Thoracic aorta (tissue), 2 donors: ENCODE measurements at places on chromosomes 1 and 21.

DNA sequence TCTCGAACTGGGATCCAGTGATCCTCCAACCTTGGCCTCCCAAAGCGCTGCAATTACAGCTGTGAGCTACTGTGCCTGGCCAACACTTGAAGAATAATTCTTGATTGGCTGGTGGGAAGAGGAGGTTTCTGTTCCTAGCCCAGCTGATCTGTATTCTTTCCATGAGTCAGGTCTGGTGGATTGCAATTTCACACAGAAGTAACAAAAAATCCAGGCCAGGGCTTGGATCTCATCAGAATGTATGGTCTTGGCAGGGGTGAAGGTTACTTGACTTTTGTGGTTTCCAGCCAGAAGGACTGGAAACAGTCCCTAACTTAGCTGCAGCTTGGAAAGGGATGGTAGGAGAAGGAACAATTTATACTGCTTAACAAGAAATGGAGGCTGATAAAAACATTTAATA, 5.1 kb upstream of the HP1BP3 start:
- no peak for DNase-seq

- DNase-seq, result no peak
These were observed 174.1 kb downstream of the KCNJ6 start for GRCh38 chr21:37742115-37742514.

DNA sequence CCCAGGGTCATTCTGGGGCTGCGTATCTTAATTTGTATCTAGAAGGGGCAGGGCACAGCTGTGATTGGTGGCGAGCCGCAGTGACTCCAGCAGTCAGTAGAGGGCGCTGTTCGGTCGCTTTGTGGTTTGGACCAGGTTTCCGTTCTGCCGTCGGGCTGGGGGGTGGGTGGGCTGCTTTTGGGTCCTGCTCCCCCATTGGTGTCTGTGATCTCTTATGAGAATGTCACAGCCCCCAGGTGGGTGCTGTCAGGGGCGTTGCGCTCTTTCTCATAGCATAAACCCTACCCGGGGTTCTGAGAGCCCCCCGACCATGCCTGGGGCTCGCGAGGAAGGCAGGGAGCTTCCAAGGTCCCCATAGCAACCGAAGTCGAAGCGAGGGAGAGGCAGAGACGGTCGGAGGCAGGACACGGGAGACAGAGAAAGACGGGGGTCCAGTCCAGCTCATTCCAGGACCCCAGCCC, 5.4 kb downstream of the TFF3 start:
- no peak for DNase-seq

DNA sequence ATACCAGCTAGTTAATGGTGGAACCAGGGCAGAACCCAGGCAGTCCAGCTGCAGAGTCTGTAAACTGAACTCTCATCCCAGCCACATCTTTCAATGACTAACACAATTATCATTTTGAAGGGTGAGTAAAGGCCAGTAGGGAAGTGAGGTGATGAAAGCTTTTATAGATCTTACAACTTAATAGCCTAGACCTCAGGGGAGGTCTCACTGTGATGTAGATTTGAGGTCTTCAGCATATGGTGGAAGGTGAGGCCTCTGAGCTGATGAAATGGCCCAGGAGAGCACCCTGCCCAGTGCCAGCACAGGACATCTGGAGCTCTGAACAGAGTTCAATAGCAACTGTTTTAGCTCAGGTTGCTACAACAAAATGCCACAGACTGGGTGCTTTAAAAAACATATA, 44.8 kb upstream of the POU2F1 start:
- DNase-seq, result no peak

DNA sequence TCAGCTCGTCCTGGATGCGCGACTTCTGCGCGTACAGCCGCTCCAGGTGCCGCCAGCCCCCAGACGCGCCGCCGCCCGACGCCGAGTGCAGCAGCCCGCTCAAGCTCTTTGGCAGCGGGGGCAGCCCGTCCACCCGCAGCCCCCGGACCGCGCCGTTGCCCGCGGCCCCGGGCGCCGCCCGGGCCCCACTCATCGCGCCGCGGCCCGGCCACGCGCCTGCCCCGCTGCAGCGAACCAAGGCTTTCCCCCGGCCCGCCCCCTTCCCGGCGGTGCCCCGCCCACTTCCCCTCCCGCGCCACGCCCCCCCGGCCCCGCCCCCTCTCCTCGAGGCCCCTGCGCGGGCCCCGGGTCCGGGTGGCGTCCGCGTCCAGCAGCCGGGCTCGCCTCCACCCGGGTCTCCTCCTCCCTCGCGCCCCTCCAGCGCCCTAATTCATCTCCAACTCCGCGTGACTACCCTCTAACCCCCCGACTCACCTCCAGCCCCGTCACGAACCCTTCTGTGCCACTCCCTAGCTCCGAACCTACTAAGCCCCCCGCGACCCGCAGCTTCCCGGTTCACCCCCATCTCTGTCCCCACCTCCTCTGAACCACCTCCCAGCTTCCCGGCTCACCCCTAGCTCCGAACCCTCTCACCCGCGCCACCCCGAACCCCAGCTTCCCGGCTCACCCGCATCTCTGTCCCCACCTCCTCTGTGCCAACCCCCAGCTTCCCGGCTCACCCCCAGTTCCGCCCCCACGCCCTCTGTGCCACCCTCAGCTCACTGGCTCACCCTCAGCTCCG, at the start of gene FAM89A:
FAM89A (minus strand) TSS at position 236 of the 781 bp plus-strand sequence; CDS start at position 193, 43 bp downstream.
- no peak for DNase-seq

- DNase-seq, result no peak
These were observed 19.4 kb downstream of the SOAT1 start for GRCh38 chr1:179313004-179313403.

DNA sequence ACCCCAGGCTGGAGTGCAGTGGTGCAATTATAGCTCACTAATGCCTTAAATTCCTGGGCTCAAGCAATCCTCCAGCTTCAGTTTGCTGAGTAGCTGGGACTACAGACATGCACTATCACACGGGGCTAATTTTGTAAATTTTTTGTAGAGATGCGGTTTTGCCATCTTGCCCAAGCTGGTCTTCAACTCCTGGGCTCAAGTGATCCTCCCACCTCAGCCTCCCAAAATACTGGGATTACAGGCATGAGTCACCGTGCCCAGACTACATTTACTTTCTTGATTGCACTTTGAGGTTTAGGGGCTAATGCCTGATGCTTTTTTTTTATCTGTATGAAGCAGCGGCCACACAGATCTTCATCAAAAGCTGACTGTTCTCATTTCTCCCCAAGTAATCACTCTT, 124.6 kb downstream of the KIF26B start:
- no peak for DNase-seq

GRCh38 chr21:44083631-44084291, 23.4 kb upstream of the PWP2 start:
- no peak for DNase-seq

DNA sequence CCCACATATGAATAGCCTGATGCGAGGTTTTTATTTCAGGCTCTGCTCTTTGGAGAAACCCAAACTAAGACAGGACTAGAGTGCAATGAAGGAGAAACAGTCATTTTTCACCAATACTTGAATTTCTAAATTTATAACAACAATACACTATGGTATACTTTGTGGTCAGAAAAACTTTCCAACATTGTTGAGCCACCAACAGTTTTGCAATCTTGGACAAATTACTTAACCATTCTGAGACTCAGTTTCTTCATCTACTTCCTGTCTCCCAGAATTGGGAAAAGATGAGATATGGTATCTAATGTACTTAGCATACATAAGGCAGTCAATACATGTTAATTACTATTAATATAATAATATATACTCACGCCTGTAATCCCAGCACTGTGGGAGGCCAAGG, 519.8 kb upstream of the PLXNA2 start:
- DNase-seq, result no peak

GRCh38 chr1:205688171-205689080, 8.1 kb upstream of the SLC45A3 start:
- no peak for DNase-seq

GRCh38 chr1:160706526-160707235, 4.9 kb downstream of the CD48 start:
- DNase-seq, result no peak

DNA sequence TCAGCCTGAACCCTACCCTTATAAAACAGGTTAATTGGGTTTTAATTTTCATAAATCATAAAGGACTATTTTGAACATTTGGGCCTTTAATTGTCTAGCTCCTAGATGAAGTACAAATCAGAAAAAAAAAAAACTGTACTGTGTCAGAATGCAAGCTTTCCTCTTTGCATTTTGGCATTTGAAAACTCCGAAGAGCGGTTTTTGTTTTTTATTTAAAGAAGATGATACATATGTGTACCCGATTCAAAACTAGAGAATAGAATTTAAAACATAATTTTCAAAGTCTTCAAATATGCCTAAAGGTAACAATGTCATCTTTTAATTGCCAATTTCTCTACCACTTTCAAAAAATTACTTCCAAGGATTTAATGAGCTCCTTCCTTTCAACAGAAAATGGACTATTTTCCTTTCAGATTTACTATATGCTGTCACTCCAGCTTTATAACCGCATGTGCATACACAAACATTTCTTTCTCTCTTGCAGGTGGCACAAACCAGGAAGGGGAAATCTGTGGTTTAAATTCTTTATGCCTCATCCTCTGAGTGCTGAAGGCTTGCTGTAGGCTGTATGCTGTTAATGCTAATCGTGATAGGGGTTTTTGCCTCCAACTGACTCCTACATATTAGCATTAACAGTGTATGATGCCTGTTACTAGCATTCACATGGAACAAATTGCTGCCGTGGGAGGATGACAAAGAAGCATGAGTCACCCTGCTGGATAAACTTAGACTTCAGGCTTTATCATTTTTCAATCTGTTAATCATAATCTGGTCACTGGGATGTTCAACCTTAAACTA, 33.7 kb downstream of the MRPL39 start:
- DNase-seq, result no peak

- no peak for DNase-seq
These were observed 25.5 kb downstream of the TRPM2 start for GRCh38 chr21:44378646-44379514.

DNA sequence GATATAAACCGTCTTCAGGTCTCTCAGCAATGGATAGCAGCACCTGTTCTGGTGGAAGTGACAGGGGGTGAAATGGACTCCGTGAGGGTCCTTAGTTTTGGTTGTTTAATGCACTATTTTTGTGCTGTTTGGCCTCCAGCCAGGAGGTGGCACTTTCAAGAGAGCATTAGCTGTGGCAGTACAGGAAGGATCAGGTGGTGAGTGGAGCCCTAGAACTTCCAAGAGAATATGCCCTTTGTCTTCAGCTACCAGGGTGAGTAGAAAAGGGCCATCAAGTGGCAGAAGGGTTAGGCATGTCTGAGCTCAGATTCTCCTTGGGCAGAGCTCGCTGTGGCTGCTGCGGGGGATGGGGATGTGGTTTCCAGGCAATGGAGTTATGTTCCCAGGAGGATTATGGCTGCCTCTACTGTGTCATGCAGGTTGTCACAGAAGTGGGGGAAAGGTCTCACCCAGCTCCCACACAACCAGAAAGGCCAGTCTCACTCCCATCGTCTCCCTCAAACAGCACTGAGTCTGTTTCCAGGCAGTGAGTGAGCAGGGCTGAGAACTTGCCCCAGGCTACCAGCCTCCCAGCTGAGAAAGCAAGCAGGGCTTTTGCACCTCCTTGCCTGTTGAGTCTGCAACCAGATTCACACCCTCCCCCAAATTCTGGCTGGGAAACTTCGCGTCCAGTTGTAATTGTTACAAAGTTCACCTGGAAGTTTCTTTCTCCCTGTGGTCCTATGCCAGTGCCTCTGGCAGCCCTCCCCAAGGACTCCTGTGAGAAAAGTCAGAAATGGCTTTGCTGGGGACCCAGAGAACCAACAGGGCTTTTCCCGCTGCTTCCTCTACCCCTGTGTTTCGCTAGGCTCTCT, 39.1 kb upstream of the TTLL7 start:
- DNase-seq, result no peak

DNA sequence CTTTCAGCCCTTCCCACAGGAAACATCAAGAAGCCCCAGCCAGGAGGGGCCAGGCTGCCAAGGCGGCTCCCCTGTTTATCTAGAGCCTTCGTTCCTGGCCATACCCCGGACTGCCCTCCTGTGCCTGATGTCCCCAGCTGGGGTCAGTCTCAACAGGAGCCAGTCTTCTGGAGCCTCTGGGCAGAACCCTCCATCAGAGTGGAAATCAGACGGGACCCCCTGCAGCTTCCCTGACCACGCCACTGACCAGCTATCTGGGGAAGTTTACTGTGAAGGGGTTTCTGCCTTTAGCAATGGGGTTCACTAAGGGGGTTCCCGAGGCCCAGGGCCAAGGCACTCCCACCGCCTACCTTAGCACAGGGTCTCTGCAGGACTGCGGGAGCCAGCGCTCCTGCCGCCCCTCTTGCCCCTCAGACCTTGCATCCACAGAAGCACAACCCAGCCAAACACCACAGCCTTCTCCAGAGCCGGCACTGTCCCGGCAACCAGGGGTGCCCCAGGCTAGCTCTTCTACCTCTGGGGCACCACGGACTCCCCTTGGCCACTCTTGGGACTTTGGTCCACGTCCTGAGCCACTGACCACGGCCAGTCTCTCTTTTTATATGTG, 3.5 kb upstream of the MTFR1L start:
- DNase-seq, result no peak

DNA sequence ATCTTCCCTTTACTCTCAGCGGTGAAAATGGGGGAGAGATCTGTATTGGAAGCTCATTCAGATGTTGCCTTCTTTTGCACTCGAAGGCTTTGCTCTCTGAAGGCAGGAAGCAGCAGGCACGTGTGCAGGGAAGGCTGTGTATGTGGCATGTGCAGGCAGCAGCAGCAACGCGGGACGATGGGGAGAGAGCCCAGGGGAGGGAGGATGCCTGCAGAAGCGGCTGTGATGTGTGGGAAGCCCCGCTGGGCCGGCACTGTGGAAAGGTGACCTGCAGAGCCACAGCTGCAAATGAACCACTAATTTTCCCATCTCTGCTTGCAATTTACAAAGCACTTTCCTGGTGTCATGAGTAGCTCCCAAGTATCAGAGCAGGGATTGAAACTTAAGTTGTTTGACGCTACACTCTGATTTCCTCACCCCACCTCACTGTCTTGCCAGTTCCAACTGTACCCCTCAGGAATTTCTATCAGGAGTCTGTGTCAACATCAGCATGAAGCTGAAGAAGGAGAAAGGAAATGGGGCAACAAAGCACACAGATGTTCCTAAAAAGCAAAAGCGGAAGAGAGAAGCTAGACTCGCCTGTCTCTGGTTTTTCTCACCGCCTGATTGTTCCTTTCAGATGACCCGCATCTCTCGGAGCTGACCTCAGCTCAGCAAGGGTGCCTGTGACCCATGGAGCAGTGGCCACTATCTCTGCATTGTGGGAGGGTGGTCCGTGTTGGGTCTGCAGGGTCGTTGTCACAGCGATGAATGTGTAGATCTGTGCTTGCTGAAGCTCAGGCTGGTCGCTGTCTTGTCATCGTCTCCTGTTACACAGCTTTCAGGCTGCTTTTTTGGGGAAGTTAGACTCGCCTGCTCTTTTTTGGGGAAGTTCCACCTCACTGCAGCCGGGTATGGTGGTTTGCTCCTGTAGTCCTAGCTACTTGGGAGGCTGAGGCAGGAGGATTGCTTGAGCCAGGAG, 156.1 kb downstream of the KIF26B start:
- DNase-seq, result no peak
